ENCODE measurements at places on chromosomes 5 and 9.
A peak's percentile ranks its signal among the peaks of the same experiment; 100 is the strongest.

DNA sequence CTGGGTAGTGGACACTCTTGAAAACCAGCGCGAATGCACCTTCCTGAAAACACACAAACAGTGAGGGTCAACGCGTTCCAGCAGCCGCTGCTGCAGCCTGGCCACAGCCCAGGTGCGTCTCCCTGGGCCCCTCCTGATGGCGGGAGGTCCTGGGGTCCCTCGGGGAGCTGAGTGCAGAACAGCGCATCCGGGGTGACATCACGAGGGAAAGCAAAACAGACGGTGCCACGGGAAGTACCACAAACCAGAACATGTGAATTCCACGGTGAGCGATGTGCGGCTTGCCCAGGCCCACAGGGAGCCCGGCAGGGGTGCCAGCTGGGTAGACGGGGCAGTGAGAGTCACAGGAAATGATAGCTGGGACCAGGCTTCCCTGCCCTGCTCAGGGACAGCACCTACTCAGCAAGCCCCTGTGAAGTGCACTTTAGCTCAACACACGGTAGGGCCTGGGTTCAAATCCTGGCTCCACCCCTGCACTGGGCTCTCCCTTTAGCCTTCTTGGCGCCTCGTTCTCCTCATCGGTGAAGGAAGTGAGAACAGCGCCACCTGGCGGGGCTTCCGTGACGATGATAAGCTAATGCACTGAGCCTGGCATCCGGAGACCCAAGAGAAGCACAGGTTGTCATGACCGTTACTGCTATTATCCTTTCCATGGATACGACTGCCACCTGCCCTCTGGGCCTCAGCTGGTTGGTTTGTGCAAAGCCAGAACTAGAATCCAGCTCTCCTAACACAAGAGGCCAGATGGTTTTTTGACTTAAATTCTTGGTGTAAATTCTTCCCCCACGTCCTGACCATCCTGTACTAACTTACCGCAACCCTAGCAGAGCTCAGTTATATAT lies 24.6 kb downstream of the GFPT2 start:
- DNase-seq, result peak; percentile 80

DNA sequence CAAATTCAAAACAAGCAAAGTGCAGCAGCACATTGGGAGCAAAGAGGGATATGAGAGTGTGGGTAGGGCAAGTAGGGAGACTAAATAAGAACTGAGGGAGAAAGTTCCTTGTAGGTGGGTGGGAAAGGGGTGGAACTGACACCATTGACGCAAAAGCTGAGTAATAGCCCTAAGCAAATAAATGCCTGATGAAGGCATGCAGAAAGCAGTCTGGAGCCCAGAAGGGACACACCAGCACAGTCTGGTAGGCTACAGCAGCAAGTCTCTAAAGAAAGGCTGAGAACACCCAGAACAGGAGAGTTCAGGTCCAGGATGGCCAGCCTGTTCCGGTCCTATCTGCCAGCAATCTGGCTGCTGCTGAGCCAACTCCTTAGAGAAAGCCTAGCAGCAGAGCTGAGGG lies at the start of gene INSL4:
Gene INSL4 (plus strand): TSS at position 208 of the 400 bp plus-strand sequence. CDS start 105 bp downstream, at position 313.
- DNase-seq, result no peak

GRCh38 chr9:130327781-130328348 lies 62.3 kb downstream of the HMCN2 start:
- no peak for DNase-seq

GRCh38 chr9:134644725-134645606 lies 3.4 kb downstream of the COL5A1 start:
- no peak for DNase-seq

DNA sequence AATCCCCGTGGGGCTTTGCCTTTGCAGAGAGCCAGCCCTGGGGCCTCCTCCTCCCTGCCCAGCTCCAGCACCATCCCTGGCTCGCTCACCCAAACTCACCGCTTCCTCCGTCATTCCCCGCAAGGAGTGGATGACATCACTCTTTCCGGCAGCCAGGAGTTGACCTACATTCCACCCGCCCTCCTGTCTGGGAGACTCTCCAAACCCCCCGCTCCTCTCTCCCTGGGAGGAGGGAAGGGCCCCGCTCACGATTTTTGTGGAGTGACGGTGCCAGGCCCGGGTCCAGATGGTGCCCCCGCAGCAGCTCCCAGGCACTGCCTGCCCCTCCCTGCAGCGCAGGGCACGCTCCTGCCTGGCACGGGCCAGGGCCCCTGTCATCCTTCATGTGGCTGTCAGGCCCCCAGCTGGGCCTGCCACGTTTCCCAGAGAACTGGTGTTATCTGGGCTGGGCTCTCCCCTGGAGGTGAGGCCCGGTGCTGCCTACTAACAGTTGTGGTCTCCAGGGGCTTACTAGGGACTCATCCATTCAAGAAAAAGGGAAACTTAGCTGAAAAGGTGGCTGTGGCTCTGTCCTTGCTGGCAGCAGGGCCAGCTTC lies 52.3 kb downstream of the NTNG2 start:
- DNase-seq, result no peak

DNA sequence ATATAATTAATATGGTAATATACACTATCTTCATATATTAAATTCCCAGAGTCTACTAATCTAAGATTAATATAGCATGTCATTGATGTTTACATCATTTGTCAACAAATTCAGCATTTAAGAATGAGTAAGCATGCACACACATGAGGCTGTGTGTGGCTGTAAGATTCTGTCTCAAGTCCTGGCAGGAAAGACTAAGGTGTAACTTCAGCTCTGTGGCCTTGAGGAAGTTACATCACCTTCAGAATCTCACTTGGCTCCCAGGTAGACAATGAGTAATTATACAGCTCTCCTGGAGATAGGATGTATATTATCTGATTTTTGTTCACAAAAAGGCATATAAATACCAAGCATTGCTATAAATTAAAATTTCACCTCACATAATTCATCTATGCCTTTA lies 119.4 kb upstream of the IQGAP2 start:
- DNase-seq, result no peak

DNA sequence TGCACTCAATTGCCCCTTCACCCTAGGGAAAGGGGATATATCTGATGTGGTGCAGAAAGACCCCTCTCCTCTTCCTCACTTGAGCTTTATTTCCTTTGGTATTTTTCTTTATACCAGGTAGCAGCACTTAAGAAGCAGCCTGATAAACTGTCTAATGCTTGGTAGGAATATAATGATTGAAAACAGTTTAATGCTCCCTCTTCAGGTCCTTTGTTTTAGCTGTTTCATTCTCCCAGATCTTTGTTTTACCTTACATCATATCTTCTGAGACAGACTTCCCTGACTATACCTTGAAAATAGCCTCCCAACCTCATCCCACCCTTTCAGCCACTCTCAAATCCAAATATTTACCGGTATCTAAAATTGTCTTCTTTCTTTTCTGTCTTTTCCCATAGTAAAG lies 87.9 kb downstream of the NUDT12 start:
- DNase-seq, result no peak

- no peak for DNase-seq
These were observed 77.6 kb upstream of the LMX1B start for GRCh38 chr9:126536131-126536530.

GRCh38 chr5:38806775-38807258 lies 39.0 kb upstream of the OSMR start:
- no peak for DNase-seq

- DNase-seq, result peak; percentile 73
These were observed 69.5 kb upstream of the ANXA1 start for GRCh38 chr9:73081979-73082657.

- DNase-seq, result no peak
These were observed 54.0 kb downstream of the AOPEP start for GRCh38 chr9:94780516-94780950.

- DNase-seq, result no peak
These were observed 39.1 kb upstream of the PJA2 start for GRCh38 chr5:109448838-109449237.

- DNase-seq, result no peak
These were observed 136.7 kb downstream of the NUDT12 start for GRCh38 chr5:103425686-103426454.

- DNase-seq, result no peak
These were observed 54.7 kb upstream of the SIMC1 start for GRCh38 chr5:176183321-176184074.

- DNase-seq, result no peak
These were observed 54.9 kb downstream of the WDR41 start for GRCh38 chr5:77437194-77437593.

DNA sequence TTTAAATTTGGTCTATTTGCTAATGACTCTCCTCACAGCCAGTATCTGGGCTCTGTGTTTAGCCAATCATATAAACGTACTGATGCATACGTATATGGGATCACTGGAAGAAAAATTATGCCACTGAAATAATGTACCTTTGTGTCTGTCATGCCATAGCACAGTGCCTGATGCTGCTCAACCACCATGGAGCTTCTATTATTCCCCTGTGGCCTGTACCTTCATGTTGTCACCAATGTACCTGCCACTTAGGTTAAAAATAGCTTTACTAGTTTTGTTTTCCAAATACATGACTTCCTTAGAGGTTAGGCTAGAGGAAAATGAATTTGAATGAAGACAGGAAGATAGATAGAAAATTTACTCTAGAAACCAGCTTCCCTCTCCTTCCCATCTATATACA lies 34.6 kb downstream of the HACD4 start:
- DNase-seq, result no peak

- DNase-seq, result peak; percentile 46
These were observed 13.7 kb downstream of the DOCK2 start for GRCh38 chr5:169650701-169651331.

DNA sequence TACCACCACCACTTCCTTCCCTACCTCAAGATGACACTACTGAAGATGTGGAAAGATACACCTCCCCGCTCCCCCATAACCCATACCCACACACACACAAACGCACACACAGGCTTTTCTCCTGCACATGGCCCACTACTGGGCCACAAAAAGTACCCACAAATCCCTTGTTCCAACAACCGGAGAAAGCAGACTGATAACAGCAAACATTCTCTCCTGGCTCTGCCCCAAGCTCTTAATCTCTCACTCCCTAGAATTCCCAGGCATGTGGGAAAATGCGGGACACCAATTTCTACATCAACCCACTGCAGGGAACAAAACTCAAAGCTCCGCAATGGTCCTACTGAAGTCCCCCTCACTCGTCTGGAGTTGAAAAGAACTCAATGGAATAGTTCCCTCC lies 611.0 kb upstream of the KLF4 start:
- DNase-seq, result no peak

- no peak for DNase-seq
These were observed 10.3 kb downstream of the HK3 start for GRCh38 chr5:176888865-176889165.

- DNase-seq, result no peak
These were observed 48.5 kb downstream of the PLEKHG4B start for GRCh38 chr5:140443-140829.

DNA sequence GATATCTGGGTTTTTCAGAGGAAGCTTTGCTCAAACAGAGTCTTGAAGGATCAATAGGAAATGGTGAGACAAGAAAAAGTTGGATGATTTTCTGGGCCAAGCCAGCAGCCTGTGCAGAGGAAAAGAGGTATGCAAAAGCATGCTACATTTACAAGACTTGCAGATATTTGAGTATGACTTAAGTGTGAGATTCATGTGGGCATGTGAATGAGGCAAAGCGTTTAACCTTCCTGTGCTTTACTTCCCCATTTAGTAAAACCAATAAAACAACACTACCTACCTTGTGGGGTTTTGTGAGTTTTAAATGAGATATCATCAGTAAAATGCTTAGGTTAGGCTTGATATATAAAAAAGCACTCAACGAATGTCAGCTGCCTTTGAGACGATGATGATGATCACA lies 58.1 kb downstream of the PIP5K1B start:
- DNase-seq, result no peak

- DNase-seq, result no peak
These were observed 14.9 kb upstream of the TMEM38B start for GRCh38 chr9:105679257-105680022.

GRCh38 chr9:89422151-89422975 lies 75.5 kb downstream of the SEMA4D start:
- peak; percentile 78 for DNase-seq

DNA sequence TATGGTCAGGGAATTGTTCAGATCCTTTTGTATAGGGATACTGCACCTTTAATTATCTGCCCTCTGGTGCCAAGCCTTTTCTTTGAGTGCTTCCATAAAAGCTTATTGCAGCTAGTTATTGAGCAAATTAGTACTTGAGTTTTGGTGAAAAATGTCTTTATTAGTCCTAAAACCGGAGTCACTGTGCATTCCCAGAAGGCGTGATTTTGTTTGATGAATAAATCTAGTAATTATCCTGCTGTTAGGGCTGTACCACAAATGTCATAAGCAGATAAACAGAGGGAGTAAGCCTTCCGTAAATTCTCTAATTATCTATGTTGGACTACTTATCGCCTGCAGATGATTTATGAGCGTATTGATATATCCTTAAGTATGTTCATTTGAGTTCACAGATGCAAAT lies 620.7 kb upstream of the ARRDC3 start:
- DNase-seq, result no peak

GRCh38 chr5:36558641-36559040 lies 47.8 kb upstream of the SLC1A3 start:
- no peak for DNase-seq

GRCh38 chr9:92001244-92001643 lies 51.2 kb upstream of the ROR2 start:
- no peak for DNase-seq

- DNase-seq, result no peak
These were observed 67.1 kb upstream of the GGTA1 start for GRCh38 chr9:121566481-121567465.

GRCh38 chr5:180688330-180689070 lies 39.1 kb upstream of the FLT4 start:
- no peak for DNase-seq

DNA sequence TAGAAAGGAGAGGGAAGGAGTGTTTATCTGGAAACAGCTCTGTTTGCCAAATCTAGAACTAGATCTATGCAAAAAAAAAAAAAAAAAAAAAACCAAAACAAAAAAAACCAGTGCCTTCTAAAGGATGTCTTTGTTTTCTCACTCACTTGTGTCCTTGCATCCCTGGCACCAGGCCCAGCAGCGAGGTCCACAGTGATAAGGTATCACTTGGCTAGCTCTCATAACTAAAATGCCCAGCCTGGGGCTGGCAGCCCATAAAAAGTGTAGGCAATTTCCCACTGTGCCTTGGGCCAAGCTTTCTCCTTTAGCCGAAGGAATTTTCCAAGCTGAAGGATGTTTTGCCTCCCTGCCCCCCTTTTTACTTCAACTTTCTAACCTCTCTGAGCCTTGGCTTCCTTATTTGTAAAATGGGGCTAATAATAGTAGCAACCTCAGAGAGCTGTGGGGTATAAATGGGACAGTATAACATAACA lies 20.8 kb downstream of the RGS3 start:
- DNase-seq, result no peak

GRCh38 chr5:32231929-32232328 lies 57.8 kb upstream of the GOLPH3 start:
- peak; percentile 71 for DNase-seq

All from Kasumi-1 (cell line).